SK-N-SH (cell line): ENCODE measurements at places on chromosomes 3 and 15.

DNA sequence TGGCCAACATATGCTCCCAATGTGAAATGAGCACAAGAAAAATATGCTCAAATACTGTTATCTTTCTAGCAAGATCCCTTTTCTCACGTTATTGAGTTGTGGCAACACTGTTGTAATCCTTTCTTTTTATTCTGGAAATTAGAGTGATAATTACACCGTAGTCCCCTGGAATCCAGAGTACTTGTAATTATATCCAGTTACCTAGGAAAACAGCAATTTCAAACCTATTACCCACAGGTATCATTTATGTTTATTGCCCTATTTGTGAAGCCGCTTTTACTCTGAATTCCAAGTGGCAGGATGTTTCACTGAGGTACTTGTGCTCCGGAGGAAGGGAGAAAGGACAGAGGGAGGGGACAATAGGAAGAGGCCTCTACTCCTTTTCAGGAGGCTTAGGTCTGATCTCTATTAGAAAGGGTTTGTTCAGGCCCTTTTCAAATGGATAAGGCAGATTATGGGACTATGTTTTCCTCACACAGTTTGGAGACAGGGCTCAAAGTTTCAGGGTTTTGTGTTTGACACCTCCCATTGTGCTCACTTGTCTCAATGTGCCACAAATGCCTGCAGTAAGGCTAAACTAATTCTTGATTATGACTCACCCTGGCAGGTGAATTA is 646.6 kb downstream of the TUSC7 start:
- no peak for DNase-seq
- no peaks in the 10 kb centered on the region for H3K27me3 ChIP-seq
- H3K36me3 ChIP-seq: no peaks in the 10 kb centered on the region

GRCh38 chr3:77707281-77707680 is 667.4 kb downstream of the ROBO2 start:
- no peaks in the 10 kb centered on the region for H3K27me3 ChIP-seq
- DNase-seq: no peak
- no peaks in the 10 kb centered on the region for H3K36me3 ChIP-seq
- H3K4me3 ChIP-seq: no peak overlapping the region
- no peaks in the 10 kb centered on the region for H3K4me1 ChIP-seq

DNA sequence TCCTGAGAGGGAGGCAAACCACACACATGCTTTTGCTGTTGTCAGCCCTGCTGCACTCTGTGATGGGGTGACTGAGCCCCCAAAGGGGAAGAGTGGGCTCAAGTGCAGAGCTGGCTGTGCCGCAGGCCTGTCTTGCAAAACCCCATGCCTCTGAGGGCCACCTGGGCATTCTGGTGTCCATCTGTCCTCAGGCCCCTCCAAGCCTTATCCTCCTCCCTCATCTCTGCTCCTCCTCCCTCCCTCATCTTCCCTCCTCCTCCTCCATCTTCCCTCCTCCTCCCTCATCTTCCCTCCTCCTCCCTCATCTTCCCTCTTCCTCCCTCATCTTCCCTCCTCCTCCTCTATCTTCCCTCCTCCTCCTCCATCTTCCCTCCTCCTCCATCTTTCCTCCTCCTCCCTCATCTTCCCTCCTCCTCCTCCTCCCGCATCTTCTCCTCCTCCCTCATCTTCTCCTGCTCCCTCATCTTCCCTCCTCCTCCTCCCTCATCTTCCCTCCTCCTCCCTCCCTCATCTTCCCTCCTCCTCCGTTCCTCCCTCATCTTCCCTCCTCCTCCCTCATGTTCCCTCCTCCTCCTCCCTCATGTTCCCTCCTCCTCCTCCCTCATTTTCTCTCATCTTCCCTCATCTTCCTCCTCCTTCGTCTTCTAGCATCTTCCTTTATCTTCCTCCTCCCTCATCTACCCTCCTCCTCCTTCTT is 40.6 kb downstream of the CHDH start:
- no peaks in the 10 kb centered on the region for H3K36me3 ChIP-seq
- H3K4me1 ChIP-seq: peaks cover 18% of the 10 kb centered on the region
- DNase-seq: no peak

GRCh38 chr3:27752926-27753325 is 30.8 kb upstream of the EOMES start:
- H3K4me3 ChIP-seq: no peak overlapping the region
- H3K36me3 ChIP-seq: no peaks in the 10 kb centered on the region
- no peak for DNase-seq
- H3K27me3 ChIP-seq: no peaks in the 10 kb centered on the region; the same call in 1 of the 2 replicates

DNA sequence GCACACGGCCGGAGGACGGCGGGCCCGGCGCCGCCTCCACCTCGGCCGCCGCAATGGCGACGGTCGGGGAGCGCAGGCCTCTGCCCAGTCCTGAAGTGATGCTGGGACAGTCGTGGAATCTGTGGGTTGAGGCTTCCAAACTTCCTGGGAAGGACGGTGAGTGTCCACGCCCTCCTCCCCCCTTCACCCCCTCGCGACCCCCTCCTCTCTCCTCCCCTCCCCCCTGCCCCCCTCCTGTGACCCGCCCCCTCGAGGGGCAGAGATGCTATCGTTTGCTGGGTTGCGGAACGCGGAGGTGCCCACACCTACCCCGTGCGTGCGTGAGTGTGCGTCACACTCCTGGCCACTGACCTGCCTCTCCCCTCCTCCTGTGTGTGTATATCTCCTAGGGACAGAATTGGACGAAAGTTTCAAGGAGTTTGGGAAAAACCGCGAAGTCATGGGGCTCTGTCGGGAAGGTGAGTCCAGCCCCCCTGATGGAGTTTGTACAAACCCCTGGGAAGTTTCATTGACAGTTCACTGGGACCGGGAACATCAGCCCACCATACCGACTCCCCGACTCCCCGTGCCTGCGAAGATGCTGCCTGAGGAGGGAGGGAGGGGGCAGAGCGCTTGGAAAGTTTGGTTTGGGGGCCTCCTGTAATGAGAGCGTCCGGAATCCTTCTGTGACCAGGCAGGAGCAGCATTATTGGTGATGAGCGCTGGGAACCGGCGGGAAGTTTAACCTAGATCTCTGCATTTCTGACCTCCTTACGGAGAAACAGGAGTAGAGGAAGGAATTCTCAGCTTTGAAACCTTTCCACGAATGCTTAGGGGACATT is 795 bp upstream of the SCAANT1 start:
- H3K27me3 ChIP-seq: no peaks in the 10 kb centered on the region
- H3K4me1 ChIP-seq: peaks cover 13% of the 10 kb centered on the region
- peaks cover 29% of the 10 kb centered on the region for H3K36me3 ChIP-seq
- peak overlapping the region; percentile 78 for H3K27ac ChIP-seq
- peak; percentile 80 for DNase-seq

GRCh38 chr3:5254281-5255048 is 67.0 kb downstream of the EDEM1 start:
- H3K27me3 ChIP-seq: no peaks in the 10 kb centered on the region
- no peak overlapping the region for H3K27ac ChIP-seq
- H3K36me3 ChIP-seq: no peaks in the 10 kb centered on the region
- H3K4me3 ChIP-seq: no peak overlapping the region
- DNase-seq: no peak

DNA sequence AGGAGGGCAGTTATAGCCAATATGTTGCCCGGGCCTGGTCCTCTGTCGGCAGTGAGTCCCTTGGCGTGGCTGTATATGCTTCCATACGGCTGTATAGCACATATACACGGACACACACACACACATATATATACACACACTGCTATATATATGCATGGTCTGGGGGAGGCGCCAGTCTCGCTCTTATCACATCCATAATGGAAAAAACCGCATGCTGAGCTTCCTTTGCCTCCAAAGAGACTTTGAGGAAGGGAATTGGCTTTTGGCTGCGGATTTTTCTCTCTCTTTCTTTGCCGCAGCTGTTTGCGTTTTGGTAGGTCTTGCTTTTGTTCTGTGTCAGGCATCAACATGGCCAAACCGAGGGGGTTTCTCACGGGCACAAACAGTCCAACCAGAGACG is 11.3 kb upstream of the TMEM115 start:
- no peak overlapping the region for H3K4me3 ChIP-seq
- DNase-seq: peak; percentile 78
- no peaks in the 10 kb centered on the region for H3K27me3 ChIP-seq
- no peaks in the 10 kb centered on the region for H3K4me1 ChIP-seq

DNA sequence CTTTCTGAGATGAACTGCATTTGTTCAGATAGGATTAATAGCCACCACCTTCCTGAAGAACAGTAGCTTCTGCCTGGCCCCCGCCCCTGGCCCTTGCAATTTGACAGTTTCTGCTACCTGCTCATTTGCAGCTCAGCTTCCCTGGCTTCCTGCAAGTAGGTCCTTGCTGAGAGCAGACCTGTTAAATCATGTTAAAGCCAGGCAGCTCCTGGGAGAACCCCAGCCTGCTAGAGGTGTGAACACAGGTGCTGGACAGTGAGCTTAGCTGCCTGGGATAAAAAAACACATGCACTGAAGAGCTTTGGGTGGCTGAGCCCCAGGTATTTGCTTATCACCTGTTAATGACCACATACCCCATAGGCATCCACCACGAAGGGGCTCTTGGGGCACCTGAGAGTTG is 143.4 kb downstream of the PTPRG start:
- no peak overlapping the region for H3K4me3 ChIP-seq
- no peaks in the 10 kb centered on the region for H3K36me3 ChIP-seq
- H3K4me1 ChIP-seq: no peaks in the 10 kb centered on the region

DNA sequence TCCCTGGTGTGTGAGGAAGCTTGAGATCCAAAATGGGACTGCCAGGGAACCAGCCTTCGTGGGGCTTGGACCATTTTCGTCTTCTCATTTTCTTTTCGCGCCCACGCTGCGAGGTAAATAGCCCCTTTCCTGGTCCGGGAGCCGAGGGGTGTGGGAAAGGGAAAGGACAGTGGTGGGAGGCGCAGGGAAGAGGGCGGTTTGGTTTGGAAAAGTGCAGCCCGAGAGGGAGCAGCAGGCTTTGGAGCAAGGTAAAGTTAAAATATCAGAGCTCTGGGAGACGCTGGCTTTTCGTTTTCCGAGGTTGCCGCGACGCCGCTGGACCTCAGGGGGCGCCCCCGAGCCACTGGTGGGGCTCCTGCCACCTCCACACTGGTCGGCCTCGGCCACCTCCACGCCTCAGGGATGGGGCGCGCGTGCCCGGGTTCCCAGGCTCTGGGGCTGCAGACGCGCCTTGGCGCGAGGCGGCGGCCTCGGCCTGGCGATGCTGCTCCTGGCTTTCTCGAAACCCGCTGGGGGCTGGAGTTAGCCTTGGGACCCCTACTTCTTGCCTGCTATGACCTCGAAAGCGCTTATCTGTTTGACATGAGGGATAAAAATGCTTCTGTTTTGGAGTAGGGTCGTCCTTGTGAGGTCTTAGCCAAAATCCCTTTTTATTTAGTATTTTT is 3.2 kb downstream of the PTPRG start:
- H3K4me3 ChIP-seq: peak overlapping the region; percentile 74; the same call in 1 of the 2 replicates
- peaks cover 9% of the 10 kb centered on the region; the same call in 1 of the 2 replicates for H3K4me1 ChIP-seq
- no peak overlapping the region for H3K27ac ChIP-seq
- no peaks in the 10 kb centered on the region for H3K27me3 ChIP-seq
- H3K36me3 ChIP-seq: no peaks in the 10 kb centered on the region
- DNase-seq: peak; percentile 79

- no peaks in the 10 kb centered on the region for H3K27me3 ChIP-seq
- H3K4me3 ChIP-seq: no peak overlapping the region
- no peak for DNase-seq
- peaks cover 25% of the 10 kb centered on the region for H3K4me1 ChIP-seq
- H3K36me3 ChIP-seq: no peaks in the 10 kb centered on the region
- no peak overlapping the region for H3K27ac ChIP-seq
Measured at GRCh38 chr3:108092501-108092900, 1.7 kb upstream of the CD47 start.

DNA sequence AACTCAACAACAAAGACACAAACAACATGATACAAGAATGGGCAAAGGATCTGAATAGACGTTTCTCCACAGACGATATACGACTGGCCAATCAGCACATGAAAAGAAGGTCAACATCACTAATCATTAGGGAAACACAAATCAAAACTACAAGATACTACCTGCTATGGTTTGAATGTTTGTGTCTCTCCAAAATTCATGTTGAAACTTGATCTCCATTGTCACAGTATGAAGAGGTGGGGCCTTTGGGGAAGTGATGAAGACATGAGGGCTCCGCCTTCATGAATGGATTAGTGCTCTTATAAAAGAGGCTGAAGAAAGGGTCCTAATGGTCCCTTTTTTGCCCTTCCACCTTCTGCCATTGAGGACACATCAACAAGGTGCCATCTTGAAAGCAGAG is 32.3 kb downstream of the ACAP2 start:
- no peak overlapping the region for H3K4me3 ChIP-seq
- peaks cover 10% of the 10 kb centered on the region for H3K36me3 ChIP-seq
- no peak for DNase-seq
- H3K27me3 ChIP-seq: no peaks in the 10 kb centered on the region
- H3K4me1 ChIP-seq: no peaks in the 10 kb centered on the region
- no peak overlapping the region for H3K27ac ChIP-seq

DNA sequence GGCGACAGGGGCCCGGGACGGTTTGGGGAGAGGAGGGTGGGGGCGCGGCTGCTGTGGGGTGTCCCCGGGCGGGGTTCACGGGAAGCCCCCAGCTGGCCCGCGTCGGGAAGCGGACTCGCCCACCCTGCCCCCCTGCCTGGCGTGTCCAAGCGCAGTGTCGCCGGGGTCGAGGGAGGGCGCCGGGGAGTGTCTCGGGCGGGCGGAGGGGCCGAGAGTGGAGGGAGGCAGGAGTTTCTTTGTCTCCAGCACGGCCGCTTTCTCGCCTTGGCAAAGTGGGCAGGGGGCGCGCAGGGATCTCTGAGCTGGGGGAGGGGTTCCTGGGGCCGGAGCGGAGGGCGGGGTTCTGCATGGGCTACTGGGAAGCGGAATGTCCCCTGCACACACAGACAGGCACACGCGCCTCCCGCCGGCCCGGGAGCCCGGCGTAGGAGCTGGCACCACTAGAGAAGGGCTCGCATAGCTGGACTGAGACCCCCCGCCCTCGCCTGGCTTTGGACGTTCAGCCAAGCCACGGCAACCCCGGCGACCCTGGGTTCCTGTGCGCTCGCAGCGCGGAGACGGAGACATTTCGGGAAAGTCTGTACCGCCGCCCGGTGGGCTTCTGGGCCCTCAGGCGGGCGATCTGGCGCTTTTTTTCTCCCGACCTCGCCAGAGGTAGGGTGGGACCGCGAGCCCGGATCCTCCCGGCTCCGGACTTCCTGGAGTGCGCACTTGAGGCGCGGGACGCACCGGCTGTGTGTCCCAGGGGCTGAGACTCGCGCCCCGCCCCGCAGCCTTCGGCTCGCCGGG is 822 bp downstream of the ST8SIA2 start:
- no peaks in the 10 kb centered on the region for H3K36me3 ChIP-seq
- H3K27ac ChIP-seq: no peak overlapping the region
- H3K4me3 ChIP-seq: no peak overlapping the region
- H3K4me1 ChIP-seq: no peaks in the 10 kb centered on the region; the same call in 1 of the 2 replicates

DNA sequence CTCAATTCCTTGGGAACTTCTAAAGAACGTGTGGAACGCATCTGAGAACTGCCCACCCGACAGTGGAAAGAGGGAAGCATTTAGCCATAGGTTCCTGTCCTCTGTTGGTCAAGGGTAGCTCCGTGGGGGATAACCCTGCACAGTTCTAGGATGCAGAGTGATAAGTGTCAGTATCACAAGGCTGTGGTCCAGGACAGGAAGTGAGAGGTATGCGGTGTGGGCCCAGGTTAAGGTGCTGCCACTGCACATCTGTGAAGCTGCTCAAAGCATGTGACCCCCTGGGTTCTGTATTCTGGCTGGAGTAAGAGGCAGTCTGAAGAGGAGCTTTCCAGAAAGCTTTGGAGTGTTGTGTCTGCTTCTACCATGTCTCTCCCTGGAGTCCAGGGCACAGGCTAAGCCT is 51.7 kb upstream of the HES1 start:
- no peak overlapping the region for H3K4me3 ChIP-seq
- peaks cover 42% of the 10 kb centered on the region for H3K27me3 ChIP-seq
- no peak for DNase-seq
- H3K27ac ChIP-seq: no peak overlapping the region
- peaks cover 24% of the 10 kb centered on the region; the same call in 1 of the 2 replicates for H3K4me1 ChIP-seq
